ENCODE measurements at places on chromosomes 2 and 18.

DNA sequence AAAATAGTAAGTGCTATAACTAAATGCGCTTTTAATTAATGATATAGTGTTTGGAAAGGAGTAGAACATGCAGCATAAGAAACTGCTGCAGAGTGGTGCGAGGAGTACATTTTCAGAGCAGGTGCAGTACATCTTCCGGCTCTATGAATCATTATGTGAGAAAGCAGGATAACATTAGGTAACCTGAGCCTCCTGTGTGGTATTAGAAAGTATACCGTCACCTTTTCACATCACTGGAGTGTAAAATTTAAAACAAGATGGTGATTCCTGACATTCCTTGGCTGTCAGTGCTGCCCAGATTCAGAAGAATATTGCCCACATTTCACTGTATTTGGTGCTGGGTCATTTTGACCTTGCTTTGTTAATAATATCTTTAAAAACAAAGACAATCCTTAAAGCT is 7.8 kb upstream of the DYNC2LI1 start:
- DNase-seq = no peak

GRCh38 chr2:208020253-208020652 is 5.1 kb downstream of the PLEKHM3 start:
- DNase-seq = no peak

DNA sequence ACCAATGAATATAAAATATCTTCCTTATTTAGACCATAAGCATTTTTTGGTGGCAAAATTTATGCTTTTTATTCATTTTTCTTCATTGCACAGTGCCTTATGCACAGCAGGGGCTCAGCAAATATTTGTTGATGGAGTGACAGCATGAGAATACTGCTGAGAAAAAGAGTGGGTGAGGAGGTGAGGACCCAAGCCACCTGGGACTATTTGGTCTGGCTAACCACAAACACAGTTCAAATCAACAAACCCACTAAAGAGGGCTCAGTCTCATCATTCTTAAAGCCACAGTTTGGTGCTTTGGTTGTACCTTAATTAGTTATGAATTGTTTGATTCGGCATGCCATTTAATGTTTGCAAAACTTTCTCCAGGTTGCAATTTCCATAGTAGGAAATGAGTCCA is 183.5 kb upstream of the ZNF521 start:
- DNase-seq = no peak

- DNase-seq = no peak
Measured at GRCh38 chr18:74277296-74277695, 14.5 kb downstream of the CYB5A start.

- DNase-seq = no peak
Measured at GRCh38 chr2:173941567-173941966, 23.6 kb downstream of the SP3 start.

DNA sequence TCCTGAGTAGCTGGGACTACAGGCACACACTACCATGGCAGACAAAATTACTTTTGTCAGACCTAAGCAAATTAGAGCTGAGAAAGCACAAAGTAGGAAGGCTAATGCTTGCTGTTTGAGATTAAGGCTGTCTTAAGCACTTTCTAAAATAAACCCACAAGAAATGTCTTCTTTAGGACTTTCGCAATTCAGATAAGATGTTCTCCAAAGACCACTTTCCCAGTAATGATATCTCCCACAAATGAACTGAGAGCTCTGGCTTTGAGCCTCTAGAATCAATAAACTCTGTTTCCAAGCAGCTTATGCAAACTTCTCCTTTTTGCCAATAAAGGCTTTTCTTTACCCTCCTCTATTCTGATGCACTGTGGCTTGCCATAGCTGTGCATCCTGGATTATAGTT is 32.0 kb upstream of the GALNT1 start:
- no peak for DNase-seq

- peak; percentile 9 for DNase-seq
Measured at GRCh38 chr18:36786686-36787085, 42.1 kb downstream of the TPGS2 start.

DNA sequence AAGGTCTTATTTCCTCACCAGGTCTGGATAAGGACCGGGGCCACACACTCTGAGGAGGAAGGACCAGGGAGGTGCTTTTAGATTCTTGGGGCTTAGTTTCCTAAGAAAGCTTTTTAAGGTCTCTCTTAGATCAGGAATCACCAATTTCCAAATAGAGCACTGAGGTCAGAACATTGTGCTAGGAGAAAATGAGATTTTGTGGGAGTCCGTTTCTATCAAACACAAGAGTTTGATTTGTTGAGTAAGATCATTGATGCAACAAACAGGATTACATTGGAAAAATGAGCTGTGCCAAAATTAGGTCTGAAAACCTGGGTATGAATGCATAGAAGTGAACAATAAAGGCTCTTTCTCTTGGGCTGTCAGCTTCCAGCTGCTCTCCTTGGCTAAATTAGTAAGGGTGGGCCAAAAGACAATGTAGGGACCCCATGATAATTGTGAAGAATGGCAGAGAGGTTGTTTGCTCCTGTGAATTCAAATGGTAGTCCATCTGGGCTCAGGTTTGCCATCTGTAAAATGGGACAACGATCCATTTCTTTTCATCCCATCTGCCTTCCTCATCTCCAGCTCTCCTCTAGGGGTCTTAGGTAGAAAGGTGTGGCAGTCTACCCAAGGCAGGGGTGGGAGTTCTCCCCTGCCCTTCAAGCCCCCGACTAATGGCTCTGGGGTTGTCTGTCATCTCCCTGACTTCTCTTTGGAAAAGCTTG is 20.0 kb downstream of the IGFBP2 start:
- DNase-seq = no peak

DNA sequence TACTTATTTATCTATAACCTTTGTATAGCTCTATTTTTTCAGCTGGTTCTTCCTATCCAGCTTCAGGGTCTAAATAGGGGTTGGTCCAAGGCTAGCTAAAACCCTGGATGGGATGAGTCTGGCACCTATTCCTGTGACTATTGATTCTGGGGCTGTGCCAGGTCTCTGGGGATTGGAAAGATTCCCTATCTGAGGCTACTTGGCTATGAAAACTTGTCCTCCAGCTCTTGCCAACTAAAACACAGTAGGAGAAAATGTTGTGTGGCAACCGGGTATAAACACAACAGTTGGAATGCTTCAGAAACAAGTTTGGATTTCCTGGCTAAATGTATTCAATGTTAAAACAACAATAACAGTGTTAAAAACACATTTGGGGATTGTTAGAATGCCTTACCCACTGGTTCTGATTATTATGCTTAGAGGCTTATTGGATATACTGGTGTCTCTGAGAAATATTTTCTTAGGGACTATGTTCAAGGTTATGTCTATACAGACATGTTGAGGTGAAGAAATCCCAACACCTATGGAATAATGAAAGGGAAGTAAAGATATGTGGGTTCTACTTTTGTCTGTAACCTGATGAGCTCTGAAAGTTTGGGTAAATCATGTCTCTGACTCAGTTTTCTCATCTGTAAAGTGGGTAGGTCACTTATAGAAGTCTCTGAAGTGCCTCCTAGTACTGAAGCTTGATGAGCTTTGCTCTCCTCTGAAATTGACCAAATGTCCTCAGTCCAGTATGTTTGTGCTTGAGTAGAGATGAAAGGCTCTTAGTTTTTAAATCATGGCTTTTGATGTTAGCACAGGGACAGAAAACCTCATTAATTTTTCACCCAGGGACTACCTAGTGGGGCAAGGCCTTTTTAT is 460.7 kb downstream of the MTX2 start:
- no peak for DNase-seq

DNA sequence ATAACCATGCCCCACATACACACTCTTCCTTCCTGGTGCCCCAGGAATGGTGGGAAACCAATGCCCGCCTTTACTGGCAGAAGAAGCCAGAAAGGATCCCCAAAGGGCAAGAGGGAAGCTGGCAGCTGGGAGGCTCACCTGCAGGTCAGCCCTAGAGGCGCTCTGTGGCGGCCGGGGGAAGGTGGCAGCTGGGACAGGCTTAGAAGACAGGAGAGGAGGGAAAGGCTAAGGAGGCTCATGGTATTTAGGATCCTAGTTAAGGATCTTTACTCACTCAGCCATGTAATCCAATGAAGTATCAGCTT is 23.8 kb downstream of the ADRA2B start:
- DNase-seq = no peak

DNA sequence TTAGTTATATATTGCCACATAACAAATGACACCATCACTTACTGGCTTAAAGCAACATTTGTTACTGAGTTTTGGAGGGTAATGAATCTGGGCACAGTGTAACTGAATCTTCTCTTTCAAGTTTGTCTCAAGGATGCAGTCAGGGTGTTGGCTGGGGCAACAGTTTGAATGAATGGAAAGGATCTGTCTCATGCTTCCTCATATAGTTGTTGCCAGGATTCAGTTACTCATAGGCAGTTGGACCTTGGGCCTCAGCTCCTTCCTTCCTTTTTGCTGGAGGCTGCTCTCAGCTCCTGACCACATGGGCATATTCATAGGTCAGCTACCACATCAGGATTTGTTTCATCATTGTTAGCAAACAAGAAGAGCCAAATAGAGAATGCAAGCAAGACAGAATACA is 466.1 kb upstream of the MC4R start:
- no peak for DNase-seq

DNA sequence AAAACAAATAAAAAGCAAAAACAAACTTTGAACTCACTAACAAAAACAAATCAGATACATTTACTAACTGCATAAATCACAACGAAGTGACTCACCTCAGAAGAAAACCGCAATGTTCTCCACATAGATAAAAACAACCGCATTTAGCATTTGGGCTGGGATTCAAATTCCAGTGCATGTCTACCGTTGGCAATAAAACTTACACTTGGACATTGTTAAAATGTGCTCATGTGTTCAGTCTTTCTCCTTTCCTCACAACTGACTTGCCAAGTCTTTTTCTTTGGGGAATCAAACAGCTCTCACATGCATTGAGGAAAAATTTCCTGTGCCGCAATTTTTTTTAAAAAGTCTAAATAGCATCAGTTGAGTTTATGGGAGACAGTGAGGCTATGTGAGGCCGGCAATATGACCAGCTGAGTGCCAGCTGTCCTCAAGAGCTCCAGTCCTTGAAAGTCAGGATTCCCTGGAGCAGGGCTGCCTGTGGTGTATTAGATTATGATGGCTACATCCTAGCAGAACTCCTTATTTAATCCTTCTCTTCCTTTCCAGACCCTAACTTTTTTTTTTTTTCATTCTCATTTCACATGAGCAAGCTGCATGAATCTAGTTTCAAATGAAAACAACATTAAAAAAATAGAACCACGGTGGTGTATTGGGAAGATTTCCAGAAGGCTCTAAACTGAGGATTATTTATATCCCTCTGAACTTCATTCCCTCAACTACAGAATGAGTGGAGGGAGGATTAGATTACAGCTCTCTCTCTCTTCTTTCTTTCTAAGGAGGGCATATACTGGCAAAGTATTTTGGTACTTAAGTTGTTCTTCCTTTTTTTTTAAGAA is 70.2 kb upstream of the MEIS1 start:
- peak; percentile 7 for DNase-seq

DNA sequence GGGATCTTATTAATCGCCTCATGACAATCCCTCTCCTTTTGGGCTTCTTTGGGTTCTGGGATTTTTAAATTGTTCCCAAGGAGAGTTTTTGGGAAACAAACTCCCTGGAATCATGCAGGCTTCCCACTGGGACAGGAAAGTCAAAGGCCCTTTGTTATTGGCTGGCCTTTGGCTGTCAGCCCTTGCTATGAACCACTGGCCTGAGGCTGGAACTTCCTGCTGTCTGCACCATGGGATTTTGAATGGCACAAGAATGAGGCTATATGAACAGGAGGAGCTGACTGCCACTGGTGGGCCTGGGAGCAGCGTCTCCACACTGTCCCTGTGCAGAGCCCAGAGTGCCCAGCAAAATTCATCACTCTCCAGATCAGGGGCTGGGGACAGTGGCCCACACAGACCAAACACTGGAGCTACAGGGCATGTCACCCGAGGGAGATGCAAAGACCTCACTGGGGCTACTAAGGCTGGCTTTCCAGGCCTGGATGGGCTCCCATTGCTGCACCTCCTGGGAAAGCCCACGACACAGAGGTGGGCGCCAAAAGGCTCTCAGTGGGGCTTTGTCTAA is 35.7 kb downstream of the STEAP3 start:
- no peak for DNase-seq

- DNase-seq = no peak
Measured at GRCh38 chr2:223591596-223591995, 10.6 kb downstream of the SCG2 start.

DNA sequence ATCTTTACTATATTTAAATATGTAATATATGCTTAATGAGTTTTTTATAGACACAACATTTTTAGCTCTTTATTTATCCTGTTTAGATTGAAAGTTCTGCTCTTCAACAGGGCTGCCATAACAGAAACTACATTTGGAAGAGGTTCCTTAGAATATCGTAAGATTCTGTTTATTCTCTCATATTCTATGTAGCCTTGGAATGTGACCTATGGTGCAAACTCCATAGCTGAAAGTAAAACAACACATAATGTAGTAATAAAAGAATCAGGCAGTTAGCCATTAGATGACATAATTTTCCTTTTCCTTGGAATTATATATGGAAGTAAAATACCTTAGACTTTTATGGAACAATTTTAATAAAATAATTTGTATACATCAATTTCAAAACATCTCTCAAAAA is 91.3 kb downstream of the ZNF804A start:
- no peak for DNase-seq

DNA sequence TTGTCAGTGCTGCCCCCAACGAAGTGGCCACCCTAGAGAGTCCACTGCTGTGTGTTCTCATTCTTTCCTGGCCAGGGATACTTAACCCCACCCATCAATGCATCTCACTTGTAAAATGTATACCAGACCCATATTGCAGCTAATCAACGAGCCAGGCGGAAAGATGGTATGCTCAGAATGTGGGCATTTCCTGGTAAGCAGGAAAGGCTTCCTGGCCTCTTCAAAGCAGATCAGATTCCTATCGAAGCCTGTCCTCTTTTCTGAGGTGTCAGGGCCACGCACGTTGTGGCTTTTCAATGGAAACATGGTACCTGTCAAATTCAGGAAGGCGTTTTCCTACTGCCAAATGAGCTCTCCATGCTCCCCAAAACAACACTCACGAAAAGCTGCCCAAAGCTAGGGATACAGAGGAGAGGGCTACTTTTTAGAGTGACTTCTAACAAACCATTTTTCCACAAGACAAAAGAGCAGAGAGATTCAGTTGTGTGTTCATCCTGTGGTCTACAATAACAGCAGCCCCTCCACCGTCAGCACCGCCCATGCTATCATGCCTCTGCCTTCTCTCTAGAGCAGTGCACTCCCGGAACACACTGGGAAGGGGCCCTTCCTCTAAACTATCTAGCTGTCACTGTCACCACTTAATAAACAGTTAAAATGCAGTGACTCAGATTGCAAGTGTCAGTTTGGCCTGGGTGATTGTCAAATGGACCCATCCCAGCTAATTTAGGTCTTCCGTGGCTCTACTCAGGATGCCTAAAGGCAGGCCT is 535.1 kb downstream of the RNF144A start:
- no peak for DNase-seq

DNA sequence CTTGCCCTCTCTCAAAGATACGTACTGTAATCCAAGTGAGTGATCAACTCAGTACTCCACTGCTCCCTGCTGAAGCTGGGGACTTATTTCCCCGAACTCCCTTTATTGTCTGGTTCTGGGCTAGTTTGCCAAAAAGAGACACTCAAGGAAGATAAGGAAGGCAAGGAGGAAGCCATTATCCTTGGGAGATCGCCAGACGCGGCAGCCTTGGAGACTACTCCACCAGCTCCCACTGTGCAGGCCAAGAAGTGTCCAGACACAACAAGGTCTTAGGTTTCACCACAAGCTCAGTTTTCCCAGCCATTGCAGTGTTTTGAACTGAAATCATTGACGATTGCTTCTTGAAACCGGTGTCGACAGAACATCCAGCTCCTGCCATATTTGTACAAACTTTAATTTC is 439.6 kb upstream of the UBE2E3 start:
- no peak for DNase-seq

GRCh38 chr18:52746986-52747385 is 407.0 kb downstream of the DCC start:
- DNase-seq = no peak

GRCh38 chr2:241257419-241258032 is 57.9 kb downstream of the HDLBP start:
- no peak for DNase-seq
